ENCODE measurements at places on chromosomes 4 and X.

DNA sequence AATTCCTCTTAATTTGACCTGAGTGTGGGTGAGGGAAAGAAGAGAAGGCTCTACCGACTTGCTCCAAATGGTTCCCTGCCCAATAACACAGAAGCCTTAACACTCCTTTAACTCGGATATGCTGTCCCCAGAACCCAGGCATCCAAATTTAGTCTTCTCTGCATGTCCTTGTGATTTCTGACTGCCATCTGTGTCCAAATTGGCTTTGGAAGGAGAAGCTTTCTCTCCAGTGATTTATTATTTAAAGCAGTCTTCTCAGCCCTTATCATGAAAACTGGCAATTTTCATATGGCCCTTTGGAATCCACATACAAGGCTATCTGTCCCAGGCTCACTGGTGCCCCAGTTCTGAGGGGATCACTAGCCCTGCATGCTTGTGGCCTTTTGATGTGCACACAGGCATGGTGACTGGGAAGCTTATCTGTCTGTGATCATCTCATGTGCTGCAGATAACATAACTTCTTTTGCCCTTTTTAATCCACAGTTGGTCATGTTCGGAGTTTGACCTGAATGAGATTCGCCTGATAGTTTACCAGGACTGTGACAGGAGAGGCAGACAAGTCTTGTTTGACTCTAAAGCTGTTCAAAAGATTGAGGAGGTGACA, 56.7 kb downstream of the FNIP2 start:
- no peak for DNase-seq

- no peak for DNase-seq
Observed at GRCh38 chrX:14084466-14084865, 54.8 kb upstream of the GEMIN8 start.

- DNase-seq, result no peak
Observed at GRCh38 chrX:123358457-123358856, 174.4 kb downstream of the GRIA3 start.

DNA sequence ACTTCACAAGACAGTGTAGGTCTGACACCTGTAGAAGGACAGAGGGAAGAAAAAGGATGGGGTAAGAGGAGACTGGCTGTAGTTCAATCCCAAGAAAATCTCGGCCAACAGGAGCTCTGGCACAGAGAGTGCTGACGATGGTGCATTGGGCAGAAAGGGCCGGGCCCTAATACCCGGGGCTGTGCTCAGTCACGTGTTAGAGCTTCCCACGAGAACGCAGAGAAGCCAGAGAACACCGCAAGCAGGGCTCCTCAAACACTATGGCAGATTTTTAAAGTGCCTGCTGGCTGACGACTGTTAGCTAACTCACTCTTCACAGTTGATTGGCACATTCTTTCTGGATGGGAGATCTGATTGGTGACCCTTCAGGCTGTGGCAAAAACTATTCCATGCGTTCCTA, 35.5 kb downstream of the EREG start:
- DNase-seq, result no peak

DNA sequence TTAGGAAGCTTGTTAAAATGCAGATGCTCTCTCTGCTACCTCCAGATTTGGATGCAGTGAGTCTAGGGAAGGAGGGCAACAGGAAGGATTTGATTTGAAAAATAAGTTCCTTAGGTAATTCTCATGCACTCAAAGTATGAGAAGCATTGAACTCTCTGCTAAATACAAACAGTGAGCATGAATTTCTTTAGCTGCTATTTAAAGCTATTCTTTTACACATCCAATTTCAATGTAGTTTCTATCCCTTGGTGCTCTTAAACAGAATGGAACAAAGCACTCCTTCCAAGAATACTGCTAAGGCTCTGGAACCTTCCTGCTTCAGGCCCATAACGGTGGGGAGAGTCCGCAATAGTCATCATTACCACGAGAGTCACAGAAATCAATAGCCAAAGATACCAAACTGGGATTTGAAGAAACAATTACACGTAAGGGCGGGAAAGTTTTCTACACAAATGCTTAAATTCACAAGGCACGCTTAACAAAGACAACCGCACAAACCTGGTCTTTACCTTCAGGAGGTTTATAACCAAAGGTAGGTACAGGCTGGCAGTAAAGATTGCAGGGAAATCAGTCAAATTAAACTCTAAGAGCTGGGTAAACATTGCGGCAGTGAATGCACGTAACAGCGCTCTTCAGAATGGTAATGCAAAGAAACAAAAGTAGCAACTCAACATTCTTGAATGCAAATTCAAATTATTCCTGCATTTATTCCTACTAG, 123.2 kb upstream of the NAP1L5 start:
- no peak for DNase-seq

- no peak for DNase-seq
Observed at GRCh38 chr4:158176776-158177175, 4.0 kb upstream of the GASK1B start.

GRCh38 chr4:25449688-25450087, 72.6 kb downstream of the ANAPC4 start:
- DNase-seq, result no peak

DNA sequence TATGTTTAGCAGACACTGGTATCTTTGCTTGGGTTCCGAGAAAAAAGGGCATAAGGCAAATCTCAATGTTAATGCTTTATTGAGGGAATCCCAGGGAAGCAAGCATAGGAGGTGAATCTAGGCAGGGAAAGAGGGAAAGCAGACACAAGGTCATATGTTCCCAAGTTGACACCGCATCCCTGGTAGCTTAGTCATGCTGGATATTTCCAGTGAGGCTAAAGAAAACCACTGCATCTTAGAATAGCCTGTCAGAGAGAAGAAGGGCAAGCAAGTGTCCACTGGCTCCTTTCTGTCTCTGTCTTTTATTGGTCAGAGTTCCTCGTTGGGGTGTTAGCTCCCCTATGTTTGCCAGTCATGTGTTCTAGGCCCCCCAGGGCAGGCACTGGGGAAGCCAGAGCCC, 104.7 kb downstream of the NKX6-1 start:
- DNase-seq, result no peak

DNA sequence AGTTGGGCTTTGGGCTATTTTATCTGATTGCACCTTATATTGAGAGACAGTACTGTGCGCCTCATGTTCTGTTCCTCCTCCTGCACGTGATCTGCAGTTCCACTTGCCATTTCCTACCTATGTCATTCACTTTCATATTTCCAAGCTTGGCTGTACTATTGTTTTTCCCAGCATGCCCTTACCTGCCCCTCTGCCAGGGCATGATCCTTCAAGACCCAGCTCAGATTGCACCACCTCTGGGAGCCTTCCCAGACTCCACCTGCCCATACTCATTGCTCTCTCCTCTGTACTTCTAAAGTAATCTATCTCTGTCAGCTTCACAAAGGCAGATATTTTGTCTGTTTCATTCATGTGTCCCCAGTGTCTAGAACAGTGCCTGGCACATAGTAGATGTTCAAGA, 11.6 kb downstream of the SLC25A5 start:
- DNase-seq, result no peak

- no peak for DNase-seq
Observed at GRCh38 chrX:129996120-129996519, 13.7 kb downstream of the BCORL1 start.

DNA sequence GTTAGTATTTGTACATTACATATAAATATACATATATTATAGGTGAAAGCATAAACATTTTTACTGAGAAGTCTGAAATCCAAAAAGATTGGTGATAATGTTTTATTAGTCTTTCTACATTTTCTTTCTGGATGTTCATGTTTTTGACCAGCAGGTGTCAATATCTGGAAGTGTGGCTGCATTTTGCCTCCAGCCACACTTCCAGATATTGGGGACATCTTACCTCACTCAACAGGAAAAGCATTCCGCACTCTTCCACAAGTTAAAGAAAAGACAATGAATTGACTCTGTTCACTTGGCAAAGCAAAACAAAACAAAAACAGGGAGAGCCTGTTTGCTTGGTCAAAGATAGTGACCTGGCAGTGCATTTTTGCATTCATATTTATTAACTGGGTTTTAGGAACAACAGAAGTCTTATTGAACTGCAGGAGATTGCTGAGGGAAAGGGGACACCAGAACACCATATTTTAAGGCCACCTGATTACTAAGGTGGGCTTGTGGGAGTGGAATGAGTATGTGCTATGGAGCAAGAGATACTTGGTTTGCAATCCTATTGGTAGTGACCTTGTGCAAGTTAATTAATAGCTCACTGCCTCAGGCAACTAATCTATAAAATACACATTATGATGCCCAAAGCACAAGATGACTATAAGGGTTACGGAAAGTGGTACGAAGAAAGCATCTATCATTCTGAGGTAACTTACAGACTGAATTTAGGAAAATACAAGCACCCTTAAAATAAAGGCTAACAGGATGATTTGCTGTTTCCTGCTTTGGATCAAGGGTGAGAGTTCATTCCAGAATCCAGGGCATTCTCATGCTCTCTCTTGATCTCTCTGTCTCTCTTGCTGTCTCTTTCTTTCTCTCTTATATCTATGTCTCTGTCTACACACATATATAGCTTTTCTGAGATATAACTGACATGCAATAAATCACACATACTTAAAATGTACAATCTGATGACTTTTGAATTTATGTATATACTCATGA, 389.9 kb upstream of the EMCN start:
- no peak for DNase-seq

DNA sequence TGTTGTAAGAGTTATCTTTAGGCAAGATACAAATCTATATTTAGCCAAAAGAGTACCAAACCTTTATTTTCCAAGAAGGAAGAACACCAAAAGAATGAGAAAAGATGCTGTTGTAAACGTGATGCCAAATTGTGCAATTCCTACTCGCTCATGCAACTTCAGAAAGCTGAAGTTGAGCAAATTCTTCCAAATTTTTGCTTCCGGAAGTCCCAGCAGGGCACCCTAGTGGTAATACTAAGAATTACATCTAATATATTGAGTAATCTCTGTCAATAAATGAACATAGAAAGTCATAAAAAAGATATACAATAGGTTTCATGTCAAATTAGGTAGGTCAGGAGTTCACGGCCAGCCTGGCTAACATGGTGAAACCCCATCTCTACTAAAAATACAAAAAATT, 36.0 kb upstream of the SMARCAD1 start:
- DNase-seq, result no peak

- no peak for DNase-seq
Observed at GRCh38 chr4:47577779-47578553, 92.9 kb downstream of the ATP10D start.

DNA sequence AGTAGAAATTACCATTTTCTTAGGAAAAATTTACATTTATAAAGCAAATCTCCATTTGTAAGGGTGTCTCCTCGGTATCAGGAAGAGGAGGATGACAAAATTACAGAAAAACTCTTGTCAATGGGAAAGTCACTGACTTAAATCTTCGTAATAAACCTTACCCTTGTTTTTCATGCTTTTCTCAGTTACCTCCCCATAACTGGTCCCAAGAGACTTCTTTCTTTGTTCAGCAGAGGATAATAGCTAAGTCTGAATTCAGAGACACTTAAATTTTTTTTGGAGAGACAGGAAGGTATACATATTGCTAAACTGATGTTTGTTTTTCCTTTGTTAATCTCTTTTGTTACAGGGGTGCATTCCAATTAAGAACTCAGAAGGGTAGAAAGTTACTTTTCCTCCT, 125.5 kb upstream of the JADE1 start:
- no peak for DNase-seq

GRCh38 chr4:48649505-48649904, 130.6 kb downstream of the FRYL start:
- no peak for DNase-seq

DNA sequence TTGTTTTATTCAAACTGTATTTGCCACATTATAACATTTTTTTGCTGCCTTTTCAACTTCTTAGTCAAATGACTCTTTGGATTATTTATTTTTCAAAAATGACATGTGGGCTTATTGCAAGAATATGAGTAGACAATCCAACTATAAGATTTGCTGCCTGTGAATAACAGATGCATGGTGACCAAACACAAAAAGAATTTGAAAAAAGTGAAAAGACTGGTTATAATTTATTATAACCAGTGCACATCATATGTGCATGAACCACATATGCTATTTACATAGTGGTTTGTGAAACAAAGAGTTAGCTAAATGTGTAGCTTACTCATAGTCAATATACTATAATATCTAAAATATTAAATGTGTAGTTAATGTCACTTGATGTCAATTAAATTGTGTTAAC, 2086.8 kb downstream of the ARAP2 start:
- no peak for DNase-seq

- no peak for DNase-seq
Observed at GRCh38 chr4:89582756-89583505, 254.0 kb downstream of the SNCA start.

GRCh38 chr4:72290737-72291136, 258.9 kb downstream of the NPFFR2 start:
- no peak for DNase-seq

DNA sequence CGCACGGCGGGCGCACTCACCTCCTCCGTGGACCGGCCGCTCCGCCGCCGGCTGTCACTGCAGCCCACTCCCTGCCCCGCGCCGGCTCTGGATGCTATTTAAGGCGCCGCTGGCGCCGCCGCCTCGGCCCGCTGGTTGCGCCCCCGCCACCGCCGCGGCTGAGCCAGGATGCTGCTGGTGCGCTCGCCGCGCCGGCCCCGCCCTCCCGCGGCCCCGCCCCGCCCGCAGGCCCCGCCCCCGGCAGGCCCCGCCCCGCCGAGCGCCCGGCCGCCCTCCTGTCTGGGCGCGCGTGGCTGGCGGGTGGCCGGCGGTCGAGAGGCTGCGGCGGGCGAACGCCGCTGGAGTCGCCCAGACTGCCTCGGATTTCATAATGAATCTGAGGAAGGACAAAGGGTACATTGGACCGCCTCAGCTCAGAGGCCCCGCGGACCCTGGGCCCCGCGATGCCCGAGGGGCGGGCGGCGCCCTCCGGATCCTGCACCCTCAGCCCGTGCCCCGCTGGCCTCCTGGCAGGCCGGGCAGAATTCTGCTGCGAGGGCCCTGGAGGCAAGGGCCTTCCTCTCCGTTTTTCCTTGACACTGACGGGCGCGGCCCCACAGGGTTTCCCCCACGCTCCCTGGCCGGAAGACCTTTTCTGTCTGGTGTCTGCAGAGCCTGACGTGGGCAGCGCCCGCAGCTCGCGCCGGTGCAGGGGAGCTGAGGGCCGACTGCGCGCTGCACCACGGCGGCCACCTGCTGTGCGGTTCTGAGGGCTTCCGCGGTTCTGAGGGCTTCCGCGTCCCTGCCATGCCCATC, at the start of gene ACSL1:
ACSL1 (minus strand) TSS at position 73 of the 795 bp plus-strand sequence. CDS start 22,454 bp downstream, outside the sequence.
- DNase-seq, result peak; percentile 27

DNA sequence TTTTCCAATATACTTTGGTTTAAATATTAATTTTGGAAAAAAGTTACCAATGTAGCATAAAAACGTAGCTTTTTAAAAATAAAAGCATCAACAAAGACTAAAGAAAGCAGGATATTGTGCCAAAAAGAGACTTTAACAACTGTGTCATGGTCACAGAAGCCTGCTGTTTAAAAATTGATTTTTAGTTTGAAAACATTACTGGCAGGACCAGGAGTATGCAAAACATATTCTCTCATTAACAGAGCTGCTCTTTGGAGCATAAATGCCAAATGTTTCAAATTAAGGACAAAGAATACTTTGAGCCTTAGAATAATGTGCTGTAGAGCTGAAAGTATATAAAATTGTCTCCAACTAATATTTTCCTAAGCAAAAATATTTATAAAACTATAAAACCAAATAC, 279.0 kb downstream of the ARAP2 start:
- no peak for DNase-seq
